Activated naive CD4-positive, alpha-beta T cell treated with anti-CD3 and anti-CD28 coated beads, Interleukin-2, amount 50 U/mL, for 16 hours (primary cell): ENCODE measurements at places on chromosomes 7 and 10.

DNA sequence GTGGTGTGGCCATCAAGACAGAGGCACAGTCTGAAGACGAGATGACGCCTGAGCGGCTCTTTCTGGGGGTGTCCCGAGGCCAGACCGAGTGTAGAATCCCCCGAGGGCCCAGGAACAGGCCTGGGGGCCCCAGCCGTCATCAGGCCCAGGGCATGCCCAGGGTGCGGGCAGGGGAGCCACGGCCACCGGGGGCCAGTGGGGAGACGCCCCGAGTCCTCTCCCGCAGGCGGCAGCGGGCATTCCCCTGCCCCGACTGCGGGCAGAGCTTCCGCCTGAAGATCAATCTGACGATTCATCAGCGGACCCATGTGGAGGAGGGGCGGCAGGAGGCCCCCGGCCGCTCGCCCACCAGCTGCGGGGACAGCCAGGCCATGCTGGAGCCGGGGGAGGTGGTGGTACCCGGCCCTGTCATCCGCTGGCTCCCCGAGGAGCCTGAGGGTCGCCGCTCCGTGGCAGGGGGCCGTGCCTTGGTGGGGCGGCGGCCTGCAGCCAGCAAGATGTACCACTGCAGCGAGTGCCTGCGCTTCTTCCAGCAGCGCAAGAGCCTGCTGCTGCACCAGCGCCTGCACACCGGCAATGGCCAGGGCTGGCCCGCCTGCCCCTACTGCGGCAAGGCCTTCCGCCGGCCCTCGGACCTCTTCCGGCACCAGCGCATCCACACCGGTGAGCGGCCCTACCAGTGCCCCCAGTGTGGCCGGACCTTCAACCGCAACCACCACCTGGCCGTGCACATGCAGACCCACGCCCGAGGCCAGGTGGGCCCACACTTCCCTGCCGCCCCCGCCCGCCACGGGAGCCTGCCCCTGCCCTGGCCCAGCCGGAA is 19.7 kb downstream of the ZNF783 start:
- DNase-seq, result no peak

- DNase-seq, result no peak
Measured at GRCh38 chr10:132665946-132666704, 119.8 kb downstream of the NKX6-2 start.

DNA sequence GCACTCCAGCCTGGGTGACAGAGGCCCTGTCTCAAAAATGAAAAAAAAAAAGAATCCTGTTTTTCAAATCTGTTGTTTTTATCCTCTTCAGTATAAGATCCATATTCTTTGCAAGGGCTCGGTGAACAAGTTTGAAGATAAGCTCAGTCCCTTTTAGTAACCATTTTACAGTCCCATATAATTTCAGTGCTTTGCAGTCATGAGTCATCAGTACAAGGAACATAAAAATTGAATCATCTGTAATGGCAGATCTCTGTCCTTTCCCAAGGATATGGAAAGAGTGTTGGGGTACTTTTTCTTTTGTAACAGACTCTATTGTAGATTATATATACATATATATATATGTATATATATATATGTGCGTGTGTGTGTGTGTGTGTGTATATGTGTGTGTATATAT is 52.2 kb upstream of the ZPBP start:
- no peak for DNase-seq

- no peak for DNase-seq
Measured at GRCh38 chr7:13276977-13277376, 589.5 kb downstream of the ARL4A start.

- DNase-seq, result no peak
Measured at GRCh38 chr7:149292462-149292823, 30.4 kb downstream of the ZNF783 start.

DNA sequence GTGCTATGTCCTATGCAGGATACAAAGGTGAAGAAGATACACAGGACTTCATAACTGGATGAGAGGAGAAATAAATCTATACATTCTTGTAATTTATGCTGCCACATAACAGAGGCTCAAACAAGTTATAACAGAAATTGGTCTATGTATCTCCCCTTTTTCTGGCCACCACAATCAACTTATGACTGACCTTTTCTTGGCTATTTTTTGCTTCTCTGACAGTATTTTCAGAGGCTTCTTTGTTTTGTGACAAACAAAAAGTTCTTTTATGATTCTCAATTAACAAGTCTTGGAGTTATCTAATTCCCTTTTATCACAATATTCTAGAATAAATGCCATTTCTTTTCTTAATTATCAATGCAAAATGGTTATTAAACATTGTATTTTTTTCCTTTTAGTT is 953.0 kb upstream of the ZWINT start:
- no peak for DNase-seq

DNA sequence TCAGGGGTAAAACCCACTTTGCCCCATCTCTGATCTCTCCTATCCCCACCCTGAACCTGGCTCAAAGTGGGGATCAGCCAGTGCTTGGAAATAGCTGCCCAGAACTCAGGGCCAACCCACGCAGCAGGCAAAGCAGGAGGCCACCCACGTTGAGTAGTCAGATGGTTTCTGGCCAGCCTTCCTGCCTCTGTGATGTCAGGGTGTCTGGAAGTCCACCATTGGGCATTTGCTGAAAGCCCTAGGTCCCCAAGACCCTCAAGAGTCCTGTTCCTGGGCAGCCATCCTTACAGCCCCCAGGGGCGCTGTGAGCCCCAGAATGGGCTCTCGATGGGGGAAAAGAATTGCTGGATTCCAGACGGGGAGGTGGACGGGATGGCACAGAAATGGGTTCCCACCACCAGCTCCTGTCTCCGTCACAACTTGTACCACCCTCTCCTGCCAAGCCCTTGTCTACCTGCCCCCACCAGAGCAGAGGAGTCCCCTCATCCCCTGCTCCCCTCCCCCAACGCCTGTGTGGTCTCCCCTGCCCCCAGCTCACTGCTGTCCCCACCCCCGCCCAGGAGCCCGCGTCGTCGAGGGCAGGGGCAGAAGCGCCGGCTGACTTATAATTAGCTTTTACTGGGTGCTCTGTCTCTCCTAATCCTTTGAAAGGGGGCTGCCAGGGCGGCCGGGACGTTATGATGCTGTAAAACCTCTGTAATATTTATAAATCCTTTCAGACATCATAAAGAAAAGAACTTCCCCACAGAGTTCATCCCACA is 3.9 kb downstream of the MYL10 start:
- DNase-seq, result no peak
